ENCODE measurements at places on chromosomes 1 and 21.

DNA sequence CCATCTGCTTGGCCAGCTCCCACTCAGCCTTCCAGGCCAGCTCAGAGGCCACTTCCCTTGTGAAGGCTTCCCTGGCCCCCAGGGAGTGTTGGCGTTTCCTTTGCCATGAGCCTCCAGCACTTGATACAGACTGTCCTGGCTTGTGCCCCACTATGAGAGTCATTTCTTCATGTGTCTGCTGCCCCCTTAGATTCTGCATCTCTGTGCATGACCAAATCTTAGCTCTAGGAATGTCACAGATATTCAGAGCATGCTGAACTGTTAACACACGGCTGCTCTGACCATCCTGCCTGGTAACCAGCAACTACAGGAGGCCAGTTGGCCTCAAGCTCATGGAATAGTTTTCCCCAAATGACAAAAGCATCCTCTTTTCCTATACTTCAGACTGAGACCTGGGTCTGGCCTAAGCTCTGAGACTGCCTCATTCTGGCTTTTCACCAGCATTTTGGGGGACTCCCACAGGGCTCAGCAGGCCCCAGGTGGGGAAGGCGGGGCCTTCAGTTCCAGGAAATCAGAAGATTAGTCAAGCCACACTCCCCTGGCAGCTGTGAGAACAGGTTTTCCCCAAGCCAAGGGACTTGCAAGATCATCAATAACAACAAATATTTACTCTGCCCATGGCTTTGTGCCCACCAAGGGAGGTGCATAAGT is 182.6 kb upstream of the EDN2 start:
- DNase-seq = peak; percentile 46

DNA sequence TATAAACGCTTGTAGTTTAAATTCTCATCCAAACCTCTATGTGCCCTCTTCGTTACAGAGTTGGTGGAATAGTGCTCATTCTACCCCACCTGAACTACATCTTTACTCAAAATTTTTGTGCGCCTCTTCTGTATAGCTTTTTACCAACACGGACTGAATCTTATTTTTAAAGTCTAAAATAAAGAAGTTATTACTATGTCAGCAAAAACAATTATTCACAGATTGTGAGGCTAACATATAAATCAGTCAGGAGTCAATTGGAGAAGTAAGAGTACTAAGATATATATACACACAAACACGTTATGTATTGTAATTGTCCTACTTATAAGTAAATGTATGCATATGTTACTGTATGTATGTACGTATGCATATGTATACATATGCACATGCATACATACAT is 274.9 kb upstream of the ADGRL4 start:
- DNase-seq = no peak

GRCh38 chr1:14742181-14742980 is 143.9 kb downstream of the KAZN start:
- DNase-seq = no peak

- no peak for DNase-seq
Observed at GRCh38 chr21:29487154-29487553, 188.4 kb downstream of the BACH1 start.
